ENCODE measurements at places on chromosomes 3 and 15. TPM values are rescaled to one million over a fixed set of nuclear protein-coding genes. Genes with fewer than 3 reads are reported as not detected.

Gene SLC28A2
- total RNA-seq: not detected

Gene UBAP1L
- total RNA-seq: 2.2 TPM

Gene PPCDC
- total RNA-seq: 19.3 TPM

Gene KY
- total RNA-seq: 0.43 TPM

Gene LRRC15
- total RNA-seq: 0.22 TPM

Gene TM4SF18
- not detected for total RNA-seq

Gene EIF4A2
- 368 TPM for total RNA-seq

Gene TTC23
- 27.8 TPM for total RNA-seq

Gene ACTRT3
- 2.8 TPM for total RNA-seq

Gene CISH
- 2.0 TPM for total RNA-seq

Data from placental pericyte (primary cell).